ENCODE measurements at places on chromosomes 5 and 9. TPM values are rescaled to one million over a fixed set of nuclear protein-coding genes. Genes with fewer than 3 reads are reported as not detected.

DNA sequence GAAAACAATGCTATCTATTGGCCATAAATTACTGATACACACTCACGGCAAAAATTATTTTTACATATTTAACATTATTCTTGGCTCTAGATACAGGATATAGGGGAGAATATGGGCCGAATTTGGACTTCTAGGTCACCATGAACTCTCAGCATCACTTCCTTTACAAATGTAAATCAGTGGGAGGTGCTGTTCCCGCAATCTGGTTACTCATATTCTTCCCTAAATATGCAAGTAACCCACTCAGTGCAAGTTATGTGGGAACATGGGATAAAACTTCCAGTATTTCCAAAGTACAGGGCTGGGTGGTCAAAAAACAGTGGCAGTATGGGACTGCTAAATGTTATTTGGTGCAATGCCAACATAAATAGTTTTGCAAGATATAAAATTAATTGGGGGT lies 145.6 kb downstream of the PPP2R2B start:
- H3K4me3 ChIP-seq, result no peak overlapping the region
- peaks cover 9% of the 10 kb centered on the region for H3K36me3 ChIP-seq
- no peaks in the 10 kb centered on the region for H3K27me3 ChIP-seq
- no peak for DNase-seq
- H3K27ac ChIP-seq, result no peak overlapping the region

DNA sequence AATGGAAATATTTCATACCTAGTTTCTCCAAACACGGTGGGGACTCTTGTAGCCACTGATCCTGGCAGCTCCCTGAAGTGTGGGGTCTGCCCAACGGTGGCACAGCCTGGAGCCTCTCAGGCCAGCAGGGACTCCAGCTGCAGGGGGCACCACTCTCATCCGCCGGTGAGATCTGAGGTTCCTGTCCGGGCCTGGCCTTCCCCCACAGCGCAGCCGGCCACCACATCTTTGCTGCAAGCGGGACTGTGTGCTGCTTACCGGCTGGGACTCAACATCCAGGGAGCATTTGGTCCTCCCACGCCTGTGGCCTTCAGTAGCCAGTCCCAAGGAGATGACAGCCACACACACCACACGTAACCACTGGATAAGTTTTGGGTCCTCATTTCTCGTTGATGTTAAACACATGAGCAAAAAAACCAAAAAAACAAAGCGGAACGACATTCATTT lies 7.7 kb upstream of the NKX2-5 start:
- H3K4me1 ChIP-seq, result peaks cover 88% of the 10 kb centered on the region
- H3K36me3 ChIP-seq, result no peaks in the 10 kb centered on the region
- peaks cover 100% of the 10 kb centered on the region for H3K27me3 ChIP-seq
- DNase-seq, result peak; percentile 73
- 0 out of 2 replicates have a peak overlapping the region, but pooled peaks have one; percentile 28 for H3K4me3 ChIP-seq
- no peak overlapping the region for H3K27ac ChIP-seq

DNA sequence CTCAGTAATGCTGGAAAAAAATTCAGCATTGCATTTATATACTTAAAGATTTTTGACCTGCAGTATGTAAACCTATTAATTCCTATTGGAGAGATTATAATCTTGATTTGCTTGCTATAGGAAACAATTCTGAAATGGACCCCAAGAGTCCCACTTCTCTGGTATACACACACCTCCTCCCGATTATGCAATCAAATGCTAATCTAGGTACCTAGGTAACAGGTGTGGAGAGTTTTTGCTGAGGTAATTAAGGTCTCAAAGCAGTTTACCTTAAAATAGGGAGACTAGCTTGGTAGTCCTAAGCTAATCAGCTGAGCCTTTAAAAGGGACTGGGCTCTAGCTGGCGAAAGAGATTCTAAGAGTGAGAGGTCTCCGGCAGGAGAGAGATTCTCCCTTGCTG lies 22.2 kb downstream of the ISOC1 start:
- peak; percentile 22 for DNase-seq
- H3K27me3 ChIP-seq, result no peaks in the 10 kb centered on the region
- no peak overlapping the region for H3K27ac ChIP-seq
- no peak overlapping the region for H3K4me3 ChIP-seq
- peaks cover 14% of the 10 kb centered on the region for H3K4me1 ChIP-seq

Gene SPATA31C1
- not detected for polyA plus RNA-seq

Gene CDH12
- polyA plus RNA-seq, result not detected
